ENCODE measurements at places on chromosomes 11 and 22.
A peak's percentile ranks its signal among the peaks of the same experiment; 100 is the strongest.

GRCh38 chr11:28999620-29000019 lies 891.4 kb downstream of the METTL15 start:
- DNase-seq, result no peak

DNA sequence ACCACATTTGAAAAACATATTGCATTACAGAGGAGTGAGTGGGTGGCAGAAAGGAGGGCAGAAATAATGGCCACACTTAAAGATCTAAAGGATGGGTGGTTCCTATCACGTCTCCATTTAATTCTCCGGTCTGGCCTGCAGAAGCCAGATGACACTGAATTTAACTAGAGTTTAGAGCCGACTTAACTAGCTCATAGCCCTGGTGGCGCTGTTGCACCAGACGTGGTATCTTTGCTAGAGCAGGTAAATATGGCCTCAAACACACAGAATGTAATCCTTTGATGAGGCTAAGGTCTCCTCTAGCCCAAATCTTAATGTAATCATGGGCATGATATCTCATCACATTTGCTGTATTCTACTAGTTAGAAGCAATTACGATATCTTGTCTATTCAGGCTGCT lies 51.5 kb upstream of the GAL start:
- DNase-seq, result peak; percentile 6

DNA sequence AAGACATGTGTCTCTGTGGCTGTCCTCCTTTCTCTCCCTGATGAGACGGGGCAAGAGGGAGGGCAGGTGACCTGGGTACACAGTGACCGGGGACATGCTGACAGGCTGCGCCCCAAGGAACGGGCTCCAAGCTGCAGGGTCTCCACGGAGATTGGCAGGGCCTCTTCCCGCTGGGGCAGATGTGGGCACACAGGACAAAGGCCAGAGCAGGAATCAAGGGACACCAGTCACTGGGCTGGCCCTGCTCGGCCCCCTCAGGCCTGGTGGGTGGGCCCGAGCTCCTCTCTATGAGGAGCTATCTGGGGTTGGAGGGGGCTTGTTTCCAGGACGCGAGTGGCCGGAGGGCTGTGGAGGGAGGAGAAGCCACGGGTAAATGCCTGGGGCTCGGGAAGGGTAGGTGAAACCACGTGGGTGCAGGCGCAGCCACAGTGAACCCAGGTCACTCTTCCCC lies 11.2 kb downstream of the PNPLA5 start:
- no peak for DNase-seq

DNA sequence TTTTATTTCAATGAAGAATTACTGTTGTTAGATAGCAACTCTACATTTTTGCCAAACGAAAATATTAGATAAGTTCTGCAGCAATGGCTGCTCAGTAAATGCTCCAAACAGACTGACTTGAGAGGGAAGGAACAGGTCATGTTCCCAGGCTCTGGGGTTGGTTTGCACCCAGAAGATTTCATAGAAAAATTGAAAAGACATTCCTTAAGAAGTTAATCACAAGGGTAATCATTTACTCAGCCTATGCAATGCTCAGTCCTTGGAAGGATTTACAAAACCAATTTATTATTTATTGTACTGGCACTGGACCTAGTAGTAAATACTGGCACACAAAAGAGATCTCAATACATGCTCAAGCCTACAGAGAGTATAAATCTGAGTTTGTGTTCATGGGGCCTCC lies 179.1 kb upstream of the MTNR1B start:
- DNase-seq, result no peak

DNA sequence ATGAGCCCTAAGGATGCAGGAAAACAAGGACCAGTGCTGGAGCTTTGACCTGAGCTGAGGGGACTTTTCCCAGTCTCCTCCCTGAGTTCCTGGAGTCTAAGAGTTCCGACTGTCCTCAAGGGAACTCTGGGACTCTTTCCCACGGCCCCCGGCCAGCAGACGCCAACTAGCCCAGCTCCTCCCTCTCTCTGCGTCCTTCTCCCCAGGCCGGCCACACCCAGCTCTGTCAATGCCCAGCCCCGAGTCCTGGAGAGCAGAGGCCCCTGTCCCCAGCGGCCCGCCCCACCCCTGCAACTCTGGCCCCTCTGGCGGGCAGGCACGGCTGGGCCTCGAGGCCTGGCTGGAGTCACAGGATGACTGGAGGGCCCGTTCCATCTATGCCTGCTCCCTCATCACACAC lies 29.8 kb downstream of the NECTIN1 start:
- DNase-seq, result no peak

DNA sequence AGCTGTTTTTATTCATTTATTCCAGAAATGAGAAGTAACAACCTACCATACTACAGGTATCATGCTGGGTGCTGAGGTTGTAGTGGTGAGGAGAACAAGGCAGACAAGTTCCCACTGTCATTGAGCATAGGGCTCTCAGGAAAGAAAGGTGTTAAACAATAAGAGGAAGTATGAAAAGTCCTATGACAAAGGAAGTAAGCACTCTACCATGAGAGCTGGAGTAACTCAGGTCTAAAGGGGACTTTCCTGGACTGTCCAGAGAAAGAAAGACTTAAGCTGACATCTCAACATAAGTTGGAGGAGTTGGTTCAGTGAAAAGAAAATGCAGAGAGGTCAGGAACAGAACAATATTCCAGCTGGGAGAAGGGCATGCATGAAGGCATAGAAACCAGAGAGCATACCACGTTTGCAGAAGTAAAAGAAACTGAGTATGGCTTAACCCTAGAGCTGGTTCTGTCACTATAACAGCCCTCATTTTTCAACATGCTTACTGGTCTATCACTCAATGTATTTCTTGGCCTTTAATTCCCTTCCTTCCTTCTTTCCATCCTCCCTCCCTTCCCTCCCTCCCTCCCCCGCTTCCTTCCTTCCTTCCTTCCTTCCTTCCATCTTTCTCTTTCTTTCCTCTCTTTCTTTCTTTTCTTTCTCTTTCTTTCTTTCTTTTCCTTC lies 137.8 kb upstream of the BDNF start:
- no peak for DNase-seq

DNA sequence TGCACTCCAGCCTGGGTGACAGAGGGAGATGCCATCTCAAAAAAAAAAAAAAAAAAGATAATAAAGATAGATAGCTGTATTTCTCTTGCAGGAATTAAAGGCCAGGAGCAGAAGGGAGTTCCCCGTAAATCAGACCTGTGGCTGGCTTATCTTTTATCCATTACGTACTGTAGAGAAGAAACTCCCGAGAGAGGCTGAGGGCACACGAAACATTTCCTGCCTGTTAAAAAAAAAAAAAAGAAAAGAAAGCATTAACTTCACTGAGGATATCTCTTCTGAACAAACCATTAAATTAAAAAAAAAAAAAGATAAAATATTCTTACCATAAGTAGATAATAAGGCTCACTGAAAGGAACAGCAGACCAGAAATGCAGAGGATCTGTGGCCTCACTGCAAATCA lies 22.5 kb downstream of the P4HA3 start:
- no peak for DNase-seq

DNA sequence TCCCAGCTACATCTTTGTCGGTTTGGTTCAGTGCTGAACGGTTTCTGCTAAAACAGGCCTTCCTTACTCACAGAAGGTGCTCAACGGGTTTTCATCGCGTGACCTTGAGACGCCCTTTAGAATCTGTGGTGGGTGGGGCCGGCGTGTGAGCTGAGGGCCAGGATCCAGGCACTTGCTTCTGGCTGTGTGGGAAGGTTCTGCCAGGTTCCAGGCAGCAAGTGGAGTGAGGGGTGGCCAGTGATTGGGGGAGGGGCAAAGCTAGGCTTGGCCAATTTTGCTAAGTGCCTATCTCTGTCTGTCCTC lies 35.2 kb downstream of the KCNJ4 start:
- DNase-seq, result no peak

DNA sequence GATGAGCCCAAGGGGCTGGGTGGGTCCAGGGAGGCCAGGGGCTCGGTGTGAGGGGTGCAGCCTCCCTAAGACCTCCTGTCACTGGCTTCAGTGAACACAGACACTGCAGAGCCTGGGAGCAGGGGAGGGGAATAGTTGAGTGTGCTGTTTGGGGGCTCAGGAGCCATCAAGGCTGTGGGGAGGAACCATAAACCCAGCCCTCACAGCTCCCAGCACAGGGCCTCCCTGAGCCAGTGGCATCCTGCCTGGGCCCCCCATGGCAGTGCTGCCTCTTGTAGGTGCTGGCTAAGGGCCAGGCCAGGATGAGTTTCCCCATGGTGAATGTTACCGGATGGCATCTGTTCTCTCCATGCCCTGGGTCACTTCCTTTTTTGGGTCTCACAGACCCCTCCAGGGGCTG lies 25.5 kb downstream of the KCNJ5 start:
- DNase-seq, result no peak

DNA sequence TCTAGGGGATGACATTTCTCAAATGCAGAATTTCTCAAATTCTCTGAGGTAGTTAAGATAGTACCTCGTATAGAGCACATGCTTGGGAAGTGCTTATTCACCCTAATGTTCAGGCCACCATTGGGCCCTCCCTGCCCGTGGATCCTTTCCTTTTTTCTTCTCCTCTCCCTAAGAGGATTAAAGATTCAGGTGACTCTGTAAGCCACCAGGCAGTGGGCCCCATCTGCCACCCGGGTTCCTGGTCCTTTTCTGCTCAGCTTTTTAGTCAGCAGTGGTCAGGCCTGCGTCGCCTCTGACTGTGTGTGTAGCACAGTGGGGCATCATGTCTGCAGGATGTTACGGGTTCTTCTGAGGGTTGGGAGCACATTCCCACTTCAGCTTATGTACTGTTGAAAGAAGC lies 7.2 kb downstream of the CEP164 start:
- no peak for DNase-seq

DNA sequence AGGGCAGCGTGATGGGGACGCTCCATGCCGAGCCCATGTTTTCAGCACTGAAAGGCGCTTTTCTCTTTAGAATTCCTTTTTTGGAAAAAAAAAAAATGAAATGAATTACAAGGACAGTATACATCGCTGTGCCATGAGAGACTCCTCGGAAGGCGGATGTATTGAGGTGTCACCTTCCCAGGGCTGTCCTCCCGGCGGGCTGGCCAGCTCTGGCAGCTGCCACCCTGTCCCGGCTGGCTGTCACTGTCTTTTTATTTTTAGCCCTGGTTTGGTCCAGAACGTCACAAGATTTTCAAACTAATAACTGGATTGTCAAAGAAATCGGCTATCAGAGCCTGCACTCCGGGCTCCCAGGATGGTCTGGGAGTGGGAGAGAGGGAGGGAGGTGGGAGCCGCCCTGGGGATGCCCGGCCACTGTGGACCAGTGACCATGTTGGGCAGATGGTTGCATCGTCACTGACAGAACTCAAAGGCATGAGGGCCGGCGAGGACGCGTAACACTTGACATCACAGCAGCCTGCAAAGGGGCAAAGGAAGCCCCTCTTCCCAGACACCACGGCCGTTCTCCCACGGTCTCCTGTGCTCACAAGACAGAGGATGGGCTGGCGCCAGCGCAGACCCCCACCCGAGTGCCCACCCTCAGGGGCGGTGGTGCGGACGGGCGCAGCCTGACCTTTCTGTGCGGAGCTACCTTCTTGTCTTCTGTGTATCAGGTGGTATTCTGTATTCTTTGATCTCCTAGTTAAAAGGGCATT lies 392.9 kb downstream of the TBC1D22A start:
- DNase-seq, result no peak

DNA sequence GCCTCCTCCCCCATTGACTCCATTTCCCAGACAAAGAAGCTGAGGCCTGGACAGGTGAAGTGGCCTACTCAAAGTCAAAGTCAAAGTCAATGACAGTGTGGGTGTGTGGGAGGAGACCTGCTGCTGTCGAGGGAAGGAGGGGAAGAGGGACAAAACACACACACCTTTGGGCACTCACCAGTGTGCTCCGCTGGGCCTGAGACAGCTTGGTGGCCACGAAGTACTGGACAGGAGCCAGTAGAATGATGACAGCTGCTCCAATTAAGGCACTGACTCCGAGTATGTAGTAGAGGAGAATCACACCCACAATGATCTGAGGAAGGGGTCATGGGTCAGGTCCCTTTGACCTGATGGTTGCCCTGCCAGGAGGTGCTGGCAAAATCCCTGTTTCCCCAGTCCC lies 33.6 kb downstream of the ABCC8 start:
- DNase-seq, result no peak

DNA sequence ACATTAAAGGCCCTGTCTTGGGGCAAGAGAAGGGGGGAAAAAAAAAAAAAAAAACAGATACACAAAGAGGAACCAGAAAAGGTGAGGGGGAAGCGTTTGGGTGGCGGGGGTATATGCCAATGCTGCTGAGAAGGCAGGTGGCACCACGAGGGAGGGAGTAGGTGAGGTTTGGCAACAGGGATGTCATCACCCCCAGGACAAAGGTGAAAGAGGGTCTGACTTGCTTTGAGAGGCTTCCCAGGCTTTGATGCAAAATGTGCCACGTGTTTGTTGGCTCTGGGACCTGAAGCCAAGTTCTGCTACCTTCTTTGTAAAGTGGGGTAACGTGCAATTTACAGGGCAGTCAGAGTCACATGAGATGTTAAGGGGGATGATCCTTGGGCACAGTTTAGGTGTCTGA lies 4.1 kb downstream of the YPEL1 start:
- DNase-seq, result no peak

GRCh38 chr22:25496396-25497064 lies 67.9 kb upstream of the GRK3 start:
- DNase-seq, result no peak

DNA sequence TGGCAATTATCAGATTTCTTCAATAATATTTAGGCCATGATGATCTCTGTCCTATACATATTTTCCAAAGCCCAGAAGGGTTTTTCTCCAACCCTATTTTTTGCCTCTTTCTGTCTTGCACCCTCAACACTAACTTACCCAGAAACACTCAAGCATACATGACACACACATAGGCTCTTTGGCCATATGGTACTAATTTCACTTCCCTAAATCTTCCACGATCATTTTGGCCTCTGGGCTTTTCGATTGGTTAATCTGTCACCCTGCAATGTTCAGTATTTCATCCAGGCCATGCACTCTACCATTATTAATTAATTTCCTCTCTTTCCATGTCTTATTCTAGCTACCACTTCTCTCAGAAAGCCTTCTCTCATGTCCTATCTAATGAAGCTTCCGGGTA lies 59.8 kb downstream of the LUZP2 start:
- DNase-seq, result no peak

DNA sequence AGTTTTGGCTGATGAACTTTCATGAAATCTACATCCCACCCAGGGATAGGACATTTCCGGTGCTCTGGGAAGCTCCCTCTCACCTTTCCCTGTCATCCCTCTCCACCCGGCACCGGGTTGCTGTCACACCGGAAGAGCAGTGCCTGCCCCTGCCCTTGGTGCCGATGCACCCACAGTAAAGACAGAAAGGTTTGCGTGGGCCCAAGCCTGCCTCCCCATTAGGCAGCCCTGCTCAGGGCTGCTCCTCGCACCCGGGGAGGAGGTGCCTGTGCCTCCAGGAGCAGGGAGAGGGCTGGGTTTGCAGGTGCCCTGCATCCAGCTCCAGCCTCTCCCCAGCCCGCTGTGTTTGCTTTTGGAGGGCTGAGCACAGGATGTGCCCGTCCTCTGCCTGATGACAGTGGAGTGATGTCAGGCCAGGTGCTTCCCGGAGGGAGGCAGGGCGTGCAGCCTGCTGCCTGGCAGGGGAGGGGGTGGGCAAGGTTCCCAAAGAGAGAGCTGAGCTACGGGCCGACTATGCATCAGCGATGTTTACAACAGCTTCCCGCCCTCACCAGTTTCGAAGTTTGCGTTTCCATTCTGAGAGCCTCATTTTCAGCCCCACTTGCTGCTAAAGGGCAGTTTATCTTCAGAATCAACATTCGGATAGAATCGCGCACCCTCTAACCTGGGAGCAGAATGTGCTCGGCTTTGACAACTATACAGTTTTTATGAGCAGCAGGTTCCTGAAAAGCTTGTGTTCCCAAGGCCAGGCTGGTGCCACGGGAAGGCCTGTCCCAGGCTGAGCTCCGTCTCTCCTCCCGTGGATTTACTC lies 83.2 kb upstream of the CLDN5 start:
- DNase-seq, result peak; percentile 47

- DNase-seq, result no peak
Observed at GRCh38 chr22:46108564-46109473, 41.5 kb upstream of the PPARA start.

GRCh38 chr22:27719535-27720227 lies 81.9 kb downstream of the MN1 start:
- no peak for DNase-seq

Data from stimulated activated CD4-positive, alpha-beta T cell treated with anti-CD3 and anti-CD28 coated beads, Interleukin-2, amount 100 ng/mL, for 48 hours (primary cell).